H1 (cell line): ENCODE measurements at places on chromosomes 16 and 17.
A peak's percentile ranks its signal among the peaks of the same experiment; 100 is the strongest.

DNA sequence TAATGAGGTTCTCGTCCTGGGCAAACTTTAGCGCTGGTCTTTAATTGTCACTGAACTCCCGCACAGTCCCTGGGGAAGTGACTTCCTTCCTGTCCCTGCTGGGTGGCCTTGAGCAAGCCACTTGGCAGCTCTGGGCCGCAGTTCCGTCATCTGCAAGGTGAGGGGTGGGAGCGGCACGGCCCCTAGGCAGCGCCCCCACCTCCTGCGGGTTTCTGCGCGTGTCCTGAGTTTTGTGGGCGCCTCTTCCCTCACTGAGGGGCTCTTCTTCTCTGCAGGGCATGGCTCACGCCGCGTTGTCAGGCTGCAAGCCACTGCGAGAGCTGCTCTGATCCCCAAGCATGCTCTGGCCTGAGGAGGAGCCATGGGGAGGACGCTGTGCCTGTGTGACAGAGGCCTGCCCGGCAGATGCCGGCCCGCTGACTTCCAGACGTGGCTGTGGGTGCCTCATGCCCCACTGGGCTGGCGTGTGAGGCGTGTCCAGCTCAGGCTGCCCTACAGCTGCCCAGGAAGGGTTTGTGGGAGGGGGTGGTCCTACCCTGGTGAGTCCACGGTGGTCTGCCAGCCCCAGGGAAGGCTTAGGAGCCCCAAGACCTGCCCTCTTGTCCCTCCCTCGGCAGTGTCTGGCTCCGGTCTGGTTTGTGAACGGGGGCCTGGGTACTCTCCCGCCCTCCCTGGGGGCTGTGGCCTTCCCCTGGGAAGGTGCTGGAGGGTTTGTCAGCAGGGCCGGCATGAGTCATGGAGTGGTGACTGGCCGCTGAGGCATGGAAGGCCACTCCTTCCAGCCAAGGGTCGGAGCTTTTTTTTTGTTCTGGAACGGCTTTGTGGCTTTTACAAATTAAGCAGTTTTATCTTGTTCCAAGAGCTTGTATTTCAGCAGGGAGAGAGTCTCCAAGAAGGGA is 182.0 kb downstream of the SEC14L1 start:
- no peak for DNase-seq

DNA sequence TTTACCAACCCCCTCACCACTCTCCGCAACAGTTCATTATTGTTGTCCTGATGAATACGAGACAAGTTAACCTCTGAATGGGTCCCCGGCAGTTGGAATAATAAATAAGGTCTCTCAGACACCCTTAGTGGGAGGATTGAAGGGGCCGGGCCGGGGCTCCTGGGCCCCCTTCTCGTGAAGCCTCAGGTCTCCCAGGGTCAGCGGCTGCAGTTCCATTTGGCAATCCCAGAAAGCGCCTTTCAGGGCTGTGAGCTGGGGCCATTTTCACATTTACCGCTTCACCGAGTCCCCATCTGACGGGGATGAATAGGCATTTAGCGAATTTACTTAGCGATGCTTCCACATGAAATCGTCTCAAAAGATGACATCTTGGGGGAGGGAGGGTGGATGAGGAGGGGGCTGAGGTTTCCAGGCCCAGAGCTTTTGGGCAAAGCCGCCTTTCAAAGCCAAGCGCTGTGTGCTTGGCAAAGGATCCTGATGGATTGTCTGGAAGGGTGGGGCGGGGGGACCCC is 309.8 kb downstream of the XYLT1 start:
- no peak for DNase-seq

- DNase-seq: no peak
Observed at GRCh38 chr16:15919331-15919730, 30.1 kb upstream of the ABCC1 start.

- no peak for DNase-seq
Observed at GRCh38 chr16:67780847-67781564, 25.4 kb downstream of the RANBP10 start.

GRCh38 chr17:7750321-7750821 is 32.8 kb downstream of the DNAH2 start:
- no peak for DNase-seq

DNA sequence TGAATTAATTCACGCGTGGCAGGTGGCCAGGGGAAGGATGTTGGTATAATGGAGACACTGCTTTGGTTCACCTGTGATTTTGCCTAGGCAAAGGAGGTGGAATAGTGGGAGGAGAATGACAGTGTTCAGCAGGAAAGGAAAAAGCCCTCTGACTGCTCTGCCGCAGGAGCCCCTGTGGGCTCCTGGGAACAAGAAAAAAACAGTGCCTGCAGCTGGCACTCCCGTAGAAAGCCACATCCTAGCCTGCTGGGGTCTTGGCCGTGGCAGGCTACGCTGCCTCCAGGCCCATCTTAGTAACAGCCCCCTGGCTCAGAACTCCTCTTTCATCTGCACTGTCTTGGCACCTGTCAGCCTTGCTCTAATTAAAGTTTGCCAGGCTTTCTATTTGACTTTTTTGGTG is 20.6 kb downstream of the ADORA2B start:
- no peak for DNase-seq

GRCh38 chr17:57747221-57748017 is 2.3 kb upstream of the CCDC182 start:
- no peak for DNase-seq

GRCh38 chr16:81008505-81008789 is 1.4 kb downstream of the CENPN start:
- DNase-seq: no peak

DNA sequence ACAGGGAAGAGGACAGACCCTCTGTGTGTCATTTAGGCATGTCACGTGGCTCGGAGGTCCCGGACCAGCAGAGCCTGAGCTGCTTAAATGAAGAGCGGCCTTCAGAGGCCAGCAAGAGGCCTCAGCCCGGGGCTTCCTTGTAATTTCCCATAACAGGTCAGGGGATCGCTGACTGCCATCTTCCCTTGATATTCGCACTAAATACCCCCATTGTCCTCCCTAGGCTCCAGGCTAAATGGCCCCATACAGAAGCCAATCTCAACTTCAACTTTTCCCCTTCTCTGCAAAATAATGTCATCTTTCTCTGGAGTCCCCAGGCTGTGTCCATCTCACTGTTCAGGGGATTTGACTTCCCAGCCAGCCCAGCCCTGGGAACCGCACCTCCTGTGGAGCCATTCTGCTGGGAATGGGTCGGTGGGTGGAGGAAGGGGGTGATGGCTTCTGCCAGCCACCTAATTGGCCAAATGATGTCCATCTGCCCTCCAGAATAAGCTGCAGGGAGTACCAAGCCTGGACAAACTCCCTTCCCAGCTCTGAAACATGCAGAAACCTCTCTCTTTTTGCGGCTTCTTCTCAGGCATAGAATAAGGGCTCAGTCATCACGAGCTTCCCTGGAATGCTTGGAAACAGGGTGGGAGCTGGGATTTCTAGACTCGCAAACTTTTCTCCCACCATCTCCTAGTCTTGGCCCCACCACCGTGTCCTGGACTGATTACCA is 129.9 kb downstream of the SDK2 start:
- DNase-seq: no peak

GRCh38 chr17:51166987-51167931 is 1.0 kb downstream of the NME2 start:
- peak; percentile 80 for DNase-seq

DNA sequence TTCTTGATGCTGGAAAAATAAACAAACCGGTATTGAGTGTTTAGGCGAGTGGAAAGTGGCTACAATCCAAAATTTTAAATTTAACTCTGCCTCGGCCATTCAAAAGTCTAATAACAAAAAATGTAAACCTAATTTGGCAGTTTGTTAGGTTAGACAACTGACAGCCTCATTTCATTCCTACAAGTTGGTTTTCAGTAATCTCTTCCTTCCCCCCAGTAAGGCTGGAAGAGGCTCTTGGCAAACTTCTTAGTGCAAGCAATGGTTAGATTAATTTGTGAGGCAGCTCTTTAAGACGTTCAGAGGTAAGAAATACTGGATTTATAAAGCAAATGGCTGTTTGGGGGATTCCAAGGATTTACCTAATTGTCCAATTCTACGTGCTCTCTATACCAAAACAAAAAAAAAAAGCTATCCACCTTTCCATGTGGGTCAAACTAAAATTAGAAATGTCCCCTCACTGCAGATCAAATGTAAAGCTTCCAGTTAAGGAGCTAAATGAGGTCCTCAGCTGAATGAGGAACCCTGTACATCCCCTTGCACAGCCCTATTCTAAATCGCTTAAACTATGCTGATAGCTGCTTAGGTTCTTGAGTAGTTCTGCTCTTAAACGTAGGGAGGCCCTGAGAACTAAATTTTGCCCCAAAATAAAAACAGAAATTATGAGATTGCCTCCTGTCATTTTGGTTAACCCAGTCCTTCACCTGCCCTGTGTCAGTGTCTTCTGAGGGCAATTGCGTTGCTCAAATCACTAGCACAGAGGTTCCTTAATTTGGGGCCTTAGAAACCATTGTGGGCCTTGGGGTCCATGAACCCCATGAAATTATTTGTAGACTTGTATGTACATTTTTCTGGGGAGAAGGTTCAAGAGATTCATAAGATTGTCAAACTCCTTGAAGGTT is 2.9 kb downstream of the HEXIM1 start:
- DNase-seq: no peak

DNA sequence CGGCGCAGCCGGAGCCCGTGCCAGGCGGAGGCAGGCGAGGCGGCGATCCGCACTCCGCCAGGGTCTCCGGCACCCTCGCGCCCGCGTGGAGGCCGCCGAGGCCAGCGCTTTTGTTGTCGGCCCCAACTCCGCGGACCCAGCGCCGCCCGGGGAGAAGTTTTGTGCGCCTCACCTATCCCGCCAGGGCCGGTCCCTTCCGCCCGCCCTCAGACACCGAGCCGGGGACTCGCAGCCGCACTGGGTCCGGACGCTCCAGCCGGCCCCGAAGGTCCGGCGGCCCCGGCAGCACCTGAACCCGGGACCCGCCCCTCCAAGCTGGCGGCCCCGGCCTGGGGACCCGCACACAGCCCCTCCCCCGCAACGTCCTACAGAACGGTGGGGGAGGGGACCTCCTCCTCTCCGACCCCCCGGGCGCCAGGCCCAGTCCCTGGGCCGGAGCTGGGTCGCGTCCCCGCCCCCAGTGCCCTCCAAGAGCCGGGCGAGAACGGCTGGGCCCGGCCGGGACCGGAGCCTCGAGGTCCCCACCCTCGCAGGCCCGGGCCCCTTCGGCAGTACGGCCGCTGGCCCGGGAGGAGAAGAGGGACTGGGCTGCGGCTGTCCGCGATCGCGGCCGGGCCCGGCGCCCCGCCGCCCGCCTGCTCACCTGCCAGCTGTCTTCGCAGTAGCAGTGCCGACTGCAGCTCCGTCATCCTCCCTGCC is 698 bp downstream of the UBE2G1 start:
- no peak for DNase-seq

DNA sequence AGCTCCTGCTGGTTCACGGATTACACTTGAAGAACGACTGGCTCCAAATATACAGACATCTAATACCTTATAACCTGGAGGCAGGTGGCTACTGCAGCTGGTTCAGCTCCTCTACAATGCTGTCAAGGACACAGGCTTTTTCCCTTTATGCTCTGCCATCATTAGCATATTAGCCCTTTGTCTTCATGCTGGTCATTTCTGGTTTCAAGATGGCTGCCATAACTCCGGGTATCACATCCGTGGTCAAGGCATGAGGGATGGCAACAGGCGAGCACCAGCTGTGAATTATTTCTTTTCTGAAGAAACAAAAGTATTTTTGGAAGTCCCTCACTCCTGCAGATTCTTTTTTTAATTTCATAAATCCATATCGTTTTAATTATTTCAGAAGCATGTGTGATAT is 124.3 kb upstream of the MED13 start:
- no peak for DNase-seq

- DNase-seq: no peak
Observed at GRCh38 chr16:7755347-7755882, 422.8 kb downstream of the RBFOX1 start.

DNA sequence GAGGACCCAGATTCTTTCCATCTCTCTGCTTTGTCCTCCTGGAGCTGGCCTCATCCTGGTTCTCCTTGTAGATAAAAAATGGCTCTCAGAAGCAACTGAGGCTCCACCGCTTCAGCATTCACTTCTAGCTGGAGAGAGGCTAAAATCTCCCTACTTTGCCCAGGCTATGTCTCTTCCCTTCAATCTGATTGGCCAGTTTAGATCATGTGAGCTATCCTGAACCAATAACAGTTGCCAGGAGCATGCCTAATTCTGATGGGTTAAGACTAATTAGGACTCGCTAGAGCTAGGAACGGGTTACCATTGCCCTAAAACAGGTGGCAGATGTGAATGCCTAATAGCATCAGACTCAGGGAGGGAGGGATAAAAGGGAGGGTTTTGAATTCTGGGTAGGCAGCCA is 89.6 kb downstream of the GPR139 start:
- no peak for DNase-seq

GRCh38 chr17:14351493-14351892 is 50.6 kb downstream of the HS3ST3B1 start:
- no peak for DNase-seq

GRCh38 chr17:22171631-22172030 is 479.3 kb downstream of the KCNJ18 start:
- no peak for DNase-seq

DNA sequence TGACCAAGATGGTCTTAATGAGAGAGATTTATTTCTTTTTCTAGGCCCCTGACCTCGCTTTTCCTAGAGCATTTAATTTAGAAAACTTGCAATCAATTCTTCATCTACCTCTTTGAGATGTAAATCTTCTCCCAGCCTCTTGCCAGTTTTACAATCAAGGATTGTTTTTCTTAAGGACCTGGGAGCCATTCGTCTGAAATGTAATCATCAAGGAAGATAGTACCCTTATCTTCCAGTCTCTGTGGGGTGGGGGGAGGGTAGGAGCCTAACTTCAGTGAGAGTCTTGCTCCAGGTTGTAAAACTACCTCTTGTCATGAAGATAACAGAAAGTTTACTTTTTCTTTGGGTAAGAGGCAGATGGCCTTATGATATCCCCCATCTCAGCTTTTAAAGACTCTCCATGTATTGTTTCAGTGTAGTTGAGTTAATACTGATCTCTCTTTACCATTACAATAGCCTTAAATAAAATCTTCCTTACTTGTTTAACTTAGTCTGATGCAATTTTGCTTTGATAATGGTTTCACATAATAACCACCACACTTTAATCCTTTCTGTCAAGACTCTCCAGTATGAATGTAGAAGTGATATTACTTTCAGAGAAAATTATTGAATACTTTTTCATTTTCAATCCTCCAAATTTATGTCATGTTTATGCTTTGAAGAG is 110.2 kb upstream of the CPHXL start:
- no peak for DNase-seq

DNA sequence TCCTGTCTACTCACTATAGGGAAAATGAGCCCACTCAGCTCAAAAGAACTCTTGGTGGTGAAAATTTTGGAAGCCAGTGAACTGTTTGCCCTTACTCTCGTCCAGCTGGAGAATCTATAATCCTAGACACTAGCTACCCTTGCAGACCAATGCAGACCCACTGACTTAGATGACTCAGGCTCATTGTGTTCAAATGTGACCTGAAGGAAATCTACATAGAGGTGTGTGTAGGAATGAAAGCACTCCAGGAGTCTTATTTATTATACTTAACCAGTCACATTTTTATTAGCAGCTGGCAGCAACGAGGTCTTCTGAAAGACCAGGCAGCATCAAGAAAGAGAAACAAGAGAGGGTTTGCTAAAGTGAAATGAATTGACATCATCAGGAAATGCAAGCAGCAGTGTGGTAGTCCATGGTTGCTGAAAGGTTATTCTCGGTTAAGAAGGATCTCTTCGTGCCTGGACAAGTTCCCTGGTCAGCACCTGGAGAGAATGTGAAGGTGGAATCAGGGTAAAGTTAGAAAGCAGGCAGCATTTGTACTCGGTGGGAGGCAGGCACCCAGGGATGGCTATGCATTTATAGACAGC is 1.4 kb downstream of the KRTAP29-1 start:
- DNase-seq: no peak
